ENCODE measurements at places on chromosomes 1 and 21.
A peak's percentile ranks its signal among the peaks of the same experiment; 100 is the strongest.

DNA sequence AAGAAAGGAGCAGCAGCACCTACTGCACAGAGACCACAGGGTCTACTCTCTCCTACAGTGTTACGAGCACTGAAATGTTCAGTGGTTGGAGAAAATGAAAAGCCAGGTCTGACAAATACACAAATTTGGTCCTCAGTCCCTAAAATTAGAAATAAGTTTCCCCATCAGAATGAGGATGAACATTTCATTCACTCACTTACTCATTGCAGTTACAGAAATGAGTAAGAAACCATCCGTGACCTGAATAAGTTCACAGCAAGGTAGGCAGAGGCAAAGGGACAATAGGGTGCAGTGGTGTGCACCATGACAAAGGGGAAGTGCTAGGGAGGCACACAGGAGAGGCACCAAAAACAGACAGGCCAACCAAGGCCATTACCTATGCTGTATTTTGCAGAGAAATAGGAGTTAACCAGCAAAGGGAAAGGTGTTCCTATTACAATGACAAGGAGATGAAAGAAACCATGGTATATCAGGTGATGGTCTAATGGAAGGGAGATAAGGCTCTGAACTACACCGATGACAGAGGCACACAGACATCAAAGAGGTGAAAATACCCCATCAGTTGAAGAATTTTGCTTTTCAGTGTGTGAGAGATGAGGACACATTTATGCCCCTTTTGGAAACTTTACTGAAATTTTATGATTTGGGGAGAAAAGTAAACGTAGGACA, 29.4 kb downstream of the VAV3 start:
- peak; percentile 69 for DNase-seq

DNA sequence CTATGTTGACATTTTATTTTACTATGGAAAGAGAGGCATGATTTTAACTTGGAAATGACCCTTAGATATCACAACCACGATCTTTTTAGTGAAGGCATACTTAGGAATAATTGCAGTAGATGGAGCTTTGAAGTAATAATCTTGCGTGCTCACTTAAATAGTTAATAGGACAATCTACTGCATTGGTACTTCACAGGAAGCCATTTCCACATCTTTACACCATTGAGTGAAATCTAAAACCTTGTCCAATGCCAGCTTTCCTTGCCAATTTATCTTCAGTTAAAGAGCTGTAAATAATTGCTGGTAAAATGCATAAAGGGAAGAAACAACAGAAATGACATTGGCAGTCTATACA, 586.3 kb downstream of the ADGRL2 start:
- no peak for DNase-seq

- no peak for DNase-seq
These were observed 86.6 kb downstream of the PTBP2 start for GRCh38 chr1:96808191-96808590.

DNA sequence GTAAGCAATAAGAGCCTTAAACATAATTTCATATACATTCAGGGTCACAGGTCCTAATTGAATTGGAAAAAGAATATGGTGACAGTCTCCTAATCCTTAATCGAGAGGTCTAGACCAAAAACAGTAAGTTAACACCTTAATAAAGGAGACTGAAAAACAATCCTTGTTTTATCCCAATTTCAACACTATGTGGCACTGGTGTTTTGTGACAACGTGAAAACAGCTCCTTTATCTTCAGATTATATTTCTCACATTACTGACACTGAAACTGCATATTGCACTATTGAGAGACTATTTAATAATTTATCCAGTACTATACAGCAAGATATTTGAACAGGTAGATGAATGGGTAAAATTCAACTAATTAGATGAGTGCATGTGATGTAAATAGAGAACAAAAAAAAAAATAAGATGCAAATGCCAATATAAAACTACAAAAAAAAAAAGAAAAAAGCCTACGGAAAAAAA, 34.1 kb downstream of the TP53BP2 start:
- no peak for DNase-seq

GRCh38 chr1:88221411-88221810, 462.7 kb upstream of the PKN2 start:
- no peak for DNase-seq

DNA sequence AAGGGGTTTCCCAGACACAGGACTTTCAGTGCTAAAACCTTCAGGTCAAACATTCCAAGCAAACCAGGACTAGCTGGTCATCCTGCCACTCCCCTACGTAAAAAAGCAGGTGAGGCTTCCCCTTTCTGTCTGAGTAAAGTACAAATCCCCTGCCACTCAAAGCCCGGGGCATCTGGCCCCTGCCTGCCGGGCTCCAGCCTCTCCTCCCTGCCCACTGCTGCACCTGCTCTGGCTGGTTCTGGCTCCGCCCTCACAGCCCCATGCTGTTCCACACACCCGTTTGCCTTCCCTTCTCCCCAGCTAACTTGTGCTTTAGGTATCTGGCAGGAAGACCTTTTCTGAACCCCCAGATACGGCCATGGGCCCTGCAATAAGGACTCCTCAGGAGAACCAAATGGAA, 23.3 kb upstream of the S100A7 start:
- no peak for DNase-seq

GRCh38 chr1:173134800-173135199, 72.3 kb downstream of the TNFSF4 start:
- no peak for DNase-seq

DNA sequence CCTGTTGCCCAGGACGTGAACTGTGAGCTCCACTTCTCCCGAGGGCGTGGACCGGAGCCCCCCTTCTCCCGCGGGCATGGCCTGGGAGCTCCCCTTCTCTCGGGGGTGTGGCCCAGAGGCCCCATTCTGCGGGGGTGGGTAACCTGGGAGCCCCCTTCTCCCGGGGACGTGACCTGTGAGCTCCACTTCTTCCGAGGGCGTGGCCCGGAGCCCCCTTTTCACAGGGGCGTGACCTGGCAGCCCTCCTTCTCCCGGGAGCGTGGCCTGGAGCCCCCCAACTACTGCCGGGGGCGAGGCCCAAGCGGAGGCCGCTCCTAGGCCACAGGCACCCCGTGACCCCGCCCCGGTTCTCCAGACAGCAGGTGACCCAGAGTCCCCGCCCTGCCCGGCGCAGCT, 320 bp downstream of the C1orf174 start:
- peak; percentile 74 for DNase-seq

DNA sequence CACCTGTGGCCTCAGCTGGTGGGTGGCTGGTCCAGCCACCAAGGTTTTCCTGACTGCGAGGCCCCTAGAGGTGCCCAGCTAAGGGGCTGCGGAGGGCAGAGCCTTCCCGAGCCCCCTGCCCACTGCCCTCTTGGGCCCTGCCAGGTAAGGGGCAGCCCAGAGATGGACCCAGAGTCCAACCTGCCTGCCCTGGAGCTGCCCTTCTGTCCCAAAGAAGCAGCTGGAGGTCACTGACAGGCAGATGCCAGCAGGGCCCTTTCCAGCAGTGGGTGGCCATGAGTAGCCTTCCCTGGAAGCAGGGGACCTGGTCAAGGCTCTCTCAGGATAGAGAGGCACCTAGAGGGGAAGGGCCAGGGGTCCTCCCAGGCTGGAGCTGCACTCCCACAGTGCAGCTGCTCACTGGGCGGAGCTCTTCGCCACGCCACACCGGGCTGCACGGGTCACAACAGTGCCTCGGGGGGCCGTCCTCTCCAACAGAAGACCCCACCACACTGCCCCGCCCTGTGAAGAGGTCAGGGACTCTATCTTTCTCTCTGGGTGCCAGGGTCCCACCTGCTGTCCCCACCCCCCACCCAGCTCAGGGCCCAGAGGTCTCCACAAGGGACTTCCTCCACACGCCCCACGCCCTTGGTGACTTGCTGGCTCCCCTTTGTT, 10.9 kb upstream of the GNB1 start:
- no peak for DNase-seq

DNA sequence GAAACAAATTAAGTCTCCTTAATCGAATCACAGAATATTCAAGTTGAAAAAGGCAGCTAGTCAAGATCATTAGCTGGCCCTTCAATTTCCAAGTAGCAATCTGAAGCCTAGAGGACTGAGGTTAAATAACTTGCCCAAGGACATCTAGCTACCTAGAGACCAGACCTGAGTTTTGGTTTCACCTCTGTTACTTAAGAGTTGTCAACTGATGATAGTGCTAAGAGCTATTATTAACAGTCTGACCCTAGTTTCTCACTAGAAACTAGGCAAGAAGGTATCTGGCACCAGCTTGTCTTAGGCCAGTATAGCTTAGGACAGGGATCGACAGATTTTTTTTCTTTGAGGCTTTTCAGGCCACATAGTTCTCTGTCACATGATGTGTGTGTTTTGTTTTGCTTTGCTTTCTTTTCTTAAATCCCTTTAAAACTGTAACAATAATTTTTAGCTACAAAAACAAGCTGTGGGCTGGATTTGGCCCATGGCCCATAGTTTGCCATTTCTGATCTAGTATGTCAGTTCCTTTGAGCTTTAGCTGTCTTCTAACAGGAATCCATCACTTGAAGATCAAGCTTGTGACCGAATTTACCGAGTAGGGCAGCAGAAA, 23.2 kb downstream of the TRIM45 start:
- DNase-seq, result no peak

DNA sequence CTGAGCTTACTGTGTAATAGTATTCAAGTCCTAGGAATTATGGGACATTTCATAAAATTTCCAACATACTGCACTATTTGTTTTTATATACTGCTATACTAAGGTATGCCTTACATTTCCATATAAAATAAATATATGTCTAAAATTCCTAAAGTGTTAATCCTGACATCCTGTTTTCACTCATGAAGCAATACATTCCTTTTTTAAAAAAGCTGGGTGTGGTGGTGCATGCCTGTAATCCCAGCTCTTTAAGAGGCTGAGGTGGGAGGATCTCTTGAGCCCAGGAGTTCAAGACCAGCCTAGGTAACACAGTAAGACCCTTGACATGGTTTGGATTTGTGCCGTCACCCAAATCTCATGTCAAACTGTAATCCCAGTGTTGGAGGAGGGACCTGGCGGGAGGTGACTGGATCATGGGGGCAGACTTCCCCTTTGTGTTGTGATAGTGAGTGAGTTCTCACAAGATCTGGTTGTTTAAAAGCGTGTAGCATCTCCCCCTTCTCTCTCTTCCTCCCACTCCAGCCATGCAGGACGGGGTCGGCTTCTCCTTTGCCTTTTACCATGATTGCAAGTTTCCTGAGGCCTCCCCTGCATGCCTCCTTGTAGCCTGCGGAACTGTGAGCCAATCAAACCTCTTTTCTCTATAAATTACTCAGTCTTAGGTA, 5.8 kb downstream of the CDC42BPA start:
- DNase-seq, result no peak

GRCh38 chr1:91891454-91891853, 5.5 kb upstream of the TGFBR3 start:
- no peak for DNase-seq

DNA sequence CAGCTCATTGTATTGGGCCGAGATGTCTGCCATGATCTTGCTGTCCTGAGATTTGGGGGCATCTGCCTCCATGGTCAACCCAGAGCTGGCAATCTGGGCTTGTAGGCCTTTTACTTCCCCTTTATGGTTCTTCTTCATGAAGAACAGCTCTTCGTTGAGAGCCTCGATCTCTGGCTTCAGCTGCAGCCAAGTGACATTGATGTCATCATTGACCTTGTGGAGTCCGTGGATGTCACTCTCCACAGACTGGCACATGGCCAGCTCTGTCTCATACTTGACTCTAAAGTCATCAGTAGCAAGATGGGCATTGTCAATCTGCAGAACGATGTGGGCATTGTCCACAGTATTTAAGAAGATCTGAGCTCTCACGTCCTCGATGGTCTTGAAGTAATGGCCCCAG, 29.2 kb downstream of the RAP1A start:
- DNase-seq, result no peak

DNA sequence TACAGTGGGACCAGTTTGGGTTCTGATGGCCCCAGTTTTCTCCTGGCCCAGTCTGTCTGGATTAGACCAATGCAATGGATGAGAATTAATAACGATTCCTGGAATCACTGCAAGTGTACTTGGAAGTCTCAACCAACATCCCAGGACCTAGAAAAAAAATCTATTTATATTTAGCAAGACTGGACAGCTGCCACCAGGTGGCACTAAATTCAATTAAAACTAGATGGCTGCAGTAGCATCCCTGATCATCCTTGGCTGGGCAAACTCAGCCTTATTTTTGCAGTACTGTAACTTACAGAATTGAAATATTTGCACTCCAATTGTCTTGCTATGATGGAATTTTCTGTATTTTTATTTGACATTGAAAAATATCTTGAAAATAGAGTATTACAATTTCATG, 165.7 kb downstream of the NCAM2 start:
- DNase-seq, result no peak

GRCh38 chr1:186443638-186444037, 17.3 kb downstream of the PDC start:
- DNase-seq, result no peak

- no peak for DNase-seq
These were observed 7.0 kb upstream of the HEYL start for GRCh38 chr1:39646232-39647081.

- DNase-seq, result no peak
These were observed 2.5 kb downstream of the ETV3 start for GRCh38 chr1:157135646-157136045.

DNA sequence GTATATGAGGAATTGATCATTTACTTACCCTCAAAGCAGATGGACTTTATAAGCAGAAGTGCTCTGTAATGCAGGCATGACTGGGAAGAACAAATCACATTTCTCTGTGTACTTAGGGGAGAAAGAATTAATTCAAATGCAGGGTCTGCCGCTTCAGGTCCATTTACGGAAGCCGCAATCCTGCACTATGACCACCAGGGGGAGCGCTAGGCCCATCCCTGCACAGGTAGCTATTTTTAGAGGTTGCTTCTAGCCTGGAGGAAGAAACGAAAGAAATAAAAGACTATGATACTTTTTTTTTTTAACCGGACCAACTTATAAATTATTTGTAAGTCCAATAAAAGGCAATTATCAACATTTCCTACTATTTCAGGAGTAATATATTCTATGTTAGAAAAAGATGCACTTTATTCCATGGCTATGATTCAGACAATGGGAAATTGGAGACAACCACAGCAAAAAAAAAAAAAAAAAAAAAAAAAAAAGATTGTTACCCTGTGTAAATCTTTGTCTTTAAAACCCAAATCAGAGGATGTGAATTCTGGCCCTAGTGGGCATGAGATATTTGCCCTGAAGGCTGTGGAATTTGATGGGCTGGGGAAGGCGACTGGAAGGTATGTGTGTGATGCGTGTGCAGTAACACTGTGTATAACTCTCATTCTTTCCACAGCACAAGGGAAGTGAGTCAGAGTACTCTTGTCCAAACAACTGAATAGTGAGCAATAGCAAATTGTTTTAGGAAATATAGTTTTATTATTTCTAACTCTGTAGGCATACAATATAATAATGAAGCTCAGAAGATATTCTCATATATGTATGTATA, 12.9 kb upstream of the FYB2 start:
- peak; percentile 86 for DNase-seq

- no peak for DNase-seq
These were observed 1.2 kb downstream of the SCAF4 start for GRCh38 chr21:31730712-31731055.

DNA sequence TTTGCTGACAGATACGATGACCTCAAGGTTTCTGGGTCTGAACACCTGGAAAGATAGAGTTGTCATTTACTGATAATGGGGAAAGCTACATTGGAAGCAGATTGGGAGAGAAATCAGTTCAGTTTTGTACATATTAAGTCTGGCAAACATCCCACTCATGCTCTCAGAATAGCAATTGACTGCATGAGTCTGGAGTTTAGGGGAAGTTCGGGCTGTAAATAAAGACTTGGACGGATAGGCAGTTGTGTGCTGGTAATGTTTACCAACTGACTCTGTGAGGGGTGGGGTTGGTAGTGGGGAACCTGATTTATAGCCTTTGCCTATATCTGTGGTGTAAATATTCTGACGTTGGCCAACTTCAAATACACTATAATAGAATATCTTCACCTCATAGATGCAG, 4.0 kb downstream of the H6PD start:
- no peak for DNase-seq

- no peak for DNase-seq
These were observed 1019.6 kb downstream of the PLA2G4A start for GRCh38 chr1:187848321-187848720.
